Mucosa of gallbladder (tissue), 1 donor: ENCODE measurements at places on chromosomes 5 and 9.

GRCh38 chr5:133348406-133348805 lies 263.9 kb downstream of the FSTL4 start:
- no peak for DNase-seq

- DNase-seq = no peak
These were observed 92.4 kb downstream of the RORB start for GRCh38 chr9:74589576-74589975.

DNA sequence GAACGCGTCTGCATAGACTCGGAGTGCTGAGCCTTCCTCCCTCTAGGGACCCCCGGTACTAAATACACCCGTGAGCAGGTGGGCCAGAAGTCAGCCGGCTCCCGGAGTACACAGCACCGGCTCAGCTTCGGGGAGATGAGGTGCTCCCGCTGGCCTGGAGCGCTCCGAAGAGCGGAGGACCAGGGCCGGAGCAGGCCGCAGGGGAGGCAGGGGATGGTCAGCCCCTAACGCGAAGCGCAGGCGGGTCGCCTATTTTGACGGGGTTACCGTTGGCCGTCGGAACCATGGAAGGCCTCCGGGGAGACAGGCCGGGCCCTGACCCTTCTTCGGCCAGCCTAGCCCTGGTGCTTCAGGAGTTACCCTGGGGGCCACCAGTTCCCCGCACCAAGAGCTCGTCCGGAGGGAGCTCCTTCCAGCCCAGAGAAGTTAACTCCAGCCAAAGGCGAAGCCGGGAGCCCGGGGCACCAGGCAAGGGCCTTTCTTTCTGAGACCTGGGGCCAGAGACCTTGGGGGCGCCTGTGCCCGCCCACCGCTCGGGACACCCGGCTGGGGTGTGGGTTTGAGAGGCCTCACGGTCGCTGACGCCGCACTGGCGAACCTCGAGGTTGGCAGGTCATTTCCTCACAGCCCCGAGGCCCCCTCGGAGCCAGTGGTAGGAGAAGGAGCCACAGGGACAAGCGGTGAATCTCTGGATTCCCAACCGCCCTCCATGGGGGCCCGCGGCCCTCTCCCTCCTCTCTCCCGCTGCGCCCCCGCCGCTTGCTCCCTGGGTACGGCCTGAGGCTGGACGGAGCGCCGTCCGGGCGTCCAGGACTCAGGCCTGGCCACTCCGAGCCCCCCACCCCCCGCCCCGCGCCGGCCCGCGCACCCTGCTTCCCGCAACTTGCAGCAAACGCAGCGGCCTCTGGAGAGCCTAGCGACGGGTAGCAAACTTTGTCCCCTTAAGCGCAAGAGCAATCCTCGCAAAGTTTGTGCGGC lies 3.4 kb upstream of the IRX4 start:
- no peak for DNase-seq

DNA sequence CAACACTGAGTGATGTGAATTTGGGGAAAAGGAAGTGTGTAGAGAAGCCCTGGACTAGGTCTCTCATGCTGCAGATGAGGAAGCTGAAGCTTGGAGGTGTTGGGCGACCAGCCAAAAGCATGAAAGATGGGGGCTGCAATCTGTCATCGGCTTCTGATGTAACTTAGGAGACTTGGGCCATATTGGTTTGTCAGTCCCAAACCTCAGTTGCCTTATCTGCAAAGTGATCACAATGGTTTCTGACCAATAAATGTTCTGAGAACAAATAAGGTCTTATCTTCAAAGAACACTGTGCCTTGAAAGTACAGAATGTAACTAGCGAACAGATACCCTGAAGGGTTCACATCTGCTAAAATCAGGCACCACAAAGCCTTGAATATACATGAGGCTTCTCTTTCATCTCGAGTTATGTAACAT lies 198.4 kb upstream of the NR3C1 start:
- no peak for DNase-seq

DNA sequence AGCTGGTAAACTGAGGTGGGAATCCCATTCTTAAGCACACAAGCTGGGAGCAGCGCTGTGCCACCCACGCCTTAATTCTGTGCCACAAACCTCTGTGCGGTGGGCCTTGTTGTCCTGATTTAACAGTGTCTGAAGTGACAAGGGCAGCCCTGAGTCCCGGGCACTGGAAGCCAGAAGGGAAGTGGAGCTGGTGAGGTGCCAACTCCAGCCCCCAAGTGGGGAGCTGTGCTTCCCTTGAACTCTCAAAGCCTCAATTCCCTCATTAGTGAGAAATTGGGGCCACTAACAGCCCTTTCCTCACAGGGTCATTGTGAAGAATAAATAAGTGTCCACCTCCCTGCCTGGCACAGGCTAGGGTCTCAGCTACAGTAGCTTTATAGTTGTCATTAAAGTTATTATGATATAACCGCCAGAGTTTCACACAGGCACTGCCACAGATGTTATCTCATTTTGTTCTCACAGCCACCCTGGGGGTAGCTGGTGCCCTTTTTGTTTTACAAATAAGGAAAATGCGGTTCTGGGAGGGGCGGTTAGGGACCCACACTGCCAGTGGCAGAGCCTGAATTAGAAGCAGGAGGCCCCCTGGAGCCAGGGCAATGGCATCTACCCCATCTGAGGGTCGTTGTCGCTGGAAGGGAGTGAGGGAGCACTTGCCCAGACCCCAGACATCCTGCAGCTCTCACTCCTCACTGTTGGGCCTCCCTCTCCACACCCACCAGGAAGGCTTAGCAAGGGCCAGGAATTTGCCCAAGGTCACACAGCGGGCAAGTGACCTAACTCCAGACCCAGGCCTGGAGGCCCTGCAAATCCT lies 2.1 kb upstream of the TLX3 start:
- no peak for DNase-seq

GRCh38 chr5:124572971-124573370 lies 173.5 kb downstream of the ZNF608 start:
- DNase-seq = no peak

GRCh38 chr5:137843676-137844299 lies 23.9 kb upstream of the MYOT start:
- DNase-seq = no peak

GRCh38 chr5:58670582-58670981 lies 87.7 kb downstream of the RAB3C start:
- DNase-seq = no peak

DNA sequence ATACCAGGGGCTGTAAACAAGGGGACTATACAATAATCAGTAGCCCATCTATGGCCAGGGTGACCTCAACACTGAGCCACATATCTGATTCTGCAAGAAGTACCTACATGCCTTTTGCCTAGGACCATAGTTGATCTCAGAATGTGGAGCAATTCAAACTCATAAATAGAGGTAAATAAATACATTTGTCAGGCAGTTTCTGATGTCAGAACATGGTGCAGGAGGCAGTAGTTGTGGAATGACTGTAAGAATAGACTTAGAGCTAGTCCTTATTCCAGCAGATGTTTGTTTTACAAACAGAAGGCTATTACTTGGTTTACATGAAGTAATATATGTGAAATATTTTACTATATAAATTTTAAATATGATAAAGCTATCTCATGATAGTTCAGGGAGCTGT lies 330.7 kb upstream of the DAB2 start:
- DNase-seq = no peak

DNA sequence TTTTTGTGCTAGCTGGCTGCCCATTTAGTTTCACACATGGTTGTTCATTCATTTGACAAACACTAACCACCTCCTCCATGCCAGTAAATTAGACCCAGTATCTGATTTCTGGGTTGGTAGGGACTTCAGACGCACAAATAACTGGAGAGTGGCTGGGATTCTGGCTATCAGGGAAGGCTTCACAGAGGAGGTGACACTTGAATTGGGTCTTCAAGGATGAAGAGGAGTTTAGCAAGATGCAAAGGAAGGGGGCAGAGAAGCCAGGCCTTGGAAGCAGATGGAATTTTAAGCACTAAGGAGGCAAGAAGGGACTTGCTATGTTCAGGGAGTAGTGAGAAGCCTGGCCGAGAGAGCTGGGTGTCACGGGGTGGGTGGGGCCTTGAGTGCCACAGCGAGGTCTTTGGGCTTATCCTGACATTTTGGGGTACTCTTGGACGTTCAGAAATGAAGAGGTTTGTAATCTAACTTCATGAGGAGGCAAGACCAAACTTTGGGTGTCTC lies 71.3 kb downstream of the LMX1B start:
- no peak for DNase-seq

GRCh38 chr5:126108470-126108869 lies 314.7 kb upstream of the GRAMD2B start:
- no peak for DNase-seq

DNA sequence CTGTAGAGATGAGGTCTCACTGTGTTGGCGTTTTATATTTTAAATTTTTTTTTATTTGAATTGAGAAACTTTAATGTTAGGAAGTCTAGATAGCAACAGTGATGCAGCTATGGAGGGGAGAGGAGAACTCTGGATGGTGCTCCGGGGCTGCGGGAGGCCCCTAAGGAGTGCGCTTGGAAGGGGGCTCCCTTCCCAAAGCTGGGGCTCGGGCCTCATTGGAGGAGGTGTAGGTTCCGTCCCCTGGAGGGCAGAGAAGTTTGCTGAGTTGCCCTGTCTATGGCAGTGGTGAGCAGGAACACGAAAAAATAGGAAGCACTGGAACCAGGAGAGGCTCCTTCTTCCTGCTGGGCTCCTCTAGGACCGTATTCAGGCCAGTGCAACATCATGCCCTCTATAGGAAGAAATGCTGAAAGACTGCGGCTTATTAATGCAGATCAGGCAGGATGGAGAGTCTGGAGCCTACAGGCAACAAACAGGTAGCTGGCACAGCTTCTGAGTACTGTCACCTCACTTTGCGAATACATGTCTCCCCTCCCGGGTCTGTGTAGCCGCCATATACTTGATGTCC lies 16.1 kb downstream of the AHRR start:
- no peak for DNase-seq

GRCh38 chr5:142801495-142801871 lies 31.3 kb downstream of the ARHGAP26 start:
- no peak for DNase-seq

GRCh38 chr5:1336106-1336561 lies 8.8 kb downstream of the CLPTM1L start:
- DNase-seq = no peak

- no peak for DNase-seq
These were observed 232.4 kb downstream of the ESM1 start for GRCh38 chr5:54753034-54753433.

DNA sequence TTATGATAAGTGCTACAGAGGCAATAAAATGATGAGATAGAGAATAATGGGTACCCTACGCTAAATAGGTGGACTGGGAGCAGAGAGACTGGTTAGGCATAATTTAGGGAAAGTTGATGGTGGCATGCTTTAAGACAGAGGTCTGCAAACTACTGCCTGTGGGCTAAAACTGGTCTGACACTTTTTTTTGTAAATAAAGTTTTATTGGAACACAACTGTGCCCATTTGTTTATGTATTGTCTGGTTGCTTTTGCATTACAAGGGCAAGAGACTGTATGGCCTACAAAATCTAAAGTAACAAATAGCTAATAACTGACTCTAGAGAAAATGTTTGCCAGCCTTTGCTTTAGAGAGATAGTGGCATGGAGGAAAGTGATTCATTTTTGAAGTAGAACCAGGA lies 2.5 kb downstream of the ERCC6L2 start:
- no peak for DNase-seq

DNA sequence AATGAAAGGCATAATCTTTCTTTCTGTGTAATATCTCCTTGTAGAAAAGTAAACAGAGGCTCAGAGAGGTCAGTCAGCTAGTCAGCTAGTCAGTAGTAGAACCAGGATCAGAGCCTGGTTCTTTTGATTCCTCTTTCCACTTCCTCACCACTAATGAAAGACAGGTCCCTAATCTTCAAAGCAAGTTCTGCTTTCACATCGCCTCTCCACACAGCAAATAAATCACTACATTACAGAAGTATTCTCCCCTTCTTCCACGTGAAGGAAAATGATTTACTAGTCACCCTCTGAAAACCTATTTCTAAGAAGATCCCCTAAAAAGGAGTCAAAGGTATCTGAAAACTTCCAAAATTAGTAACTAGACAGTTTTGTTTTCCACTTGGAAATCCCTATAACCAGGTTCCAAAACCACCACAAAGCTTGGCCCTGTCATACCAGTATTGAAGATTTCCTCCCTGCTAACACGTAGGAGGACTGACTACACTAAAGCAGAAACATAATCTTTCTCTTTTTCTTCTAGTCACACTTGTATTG lies 140.5 kb upstream of the TARS1 start:
- DNase-seq = no peak

GRCh38 chr9:136675477-136676296 lies 11.6 kb downstream of the AGPAT2 start:
- DNase-seq = no peak

DNA sequence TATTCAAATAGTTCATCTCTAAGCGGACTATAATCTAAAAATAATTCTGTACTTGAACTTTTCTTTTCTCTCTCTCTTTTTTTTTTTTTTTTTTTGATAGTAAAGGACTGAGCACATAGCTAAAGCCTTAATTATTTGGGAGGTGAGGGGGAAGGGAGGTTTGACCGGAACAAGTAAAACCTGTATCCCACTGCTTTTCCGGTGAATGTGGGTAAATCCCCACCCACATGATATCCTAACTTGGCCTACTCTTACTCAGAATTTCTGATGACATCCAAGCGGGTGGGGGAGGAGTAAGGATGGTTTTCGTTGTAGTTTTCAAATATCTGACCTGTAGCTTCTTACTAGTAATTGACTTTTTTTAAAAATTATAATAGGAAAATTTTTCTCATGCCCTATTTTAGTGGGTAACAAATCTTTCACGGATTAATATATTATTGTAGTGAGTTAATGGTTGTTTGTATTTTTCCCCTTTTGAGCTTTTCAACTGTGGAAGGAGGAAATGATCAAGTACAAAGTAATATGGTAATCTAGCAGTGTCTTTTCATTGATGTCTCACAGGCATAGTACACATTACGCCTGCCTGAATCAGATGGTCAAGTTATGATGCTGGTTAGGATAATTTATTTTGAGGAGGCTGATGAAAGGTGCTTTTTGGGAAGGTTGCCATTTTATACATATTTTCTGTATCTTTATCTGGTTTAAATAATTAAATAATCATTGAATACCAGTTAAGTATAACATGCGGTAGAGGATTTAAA lies 2.2 kb upstream of the ELL2 start:
- DNase-seq = no peak

- no peak for DNase-seq
These were observed 10.3 kb downstream of the PDLIM7 start for GRCh38 chr5:177487144-177487543.

DNA sequence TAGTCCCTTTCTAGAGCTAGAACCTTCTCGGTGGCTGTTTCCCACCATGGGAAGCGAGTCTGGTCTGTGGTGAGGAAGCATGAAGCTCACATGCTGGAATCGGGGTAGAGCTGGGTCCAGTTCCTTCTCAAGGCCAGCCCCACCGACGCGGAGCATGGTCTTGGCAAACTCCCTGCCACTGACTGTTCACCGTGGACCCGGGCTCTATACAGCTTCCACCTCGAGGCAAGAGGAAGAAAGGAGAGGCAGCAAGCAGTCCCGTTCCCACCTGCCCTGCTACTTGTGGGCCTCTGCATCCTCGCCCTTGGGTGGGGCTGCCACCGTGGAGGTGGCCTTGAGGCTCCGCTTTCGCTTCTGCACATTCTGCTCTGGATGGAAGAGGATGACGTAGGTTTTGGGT lies 13.7 kb downstream of the GRM6 start:
- DNase-seq = no peak

DNA sequence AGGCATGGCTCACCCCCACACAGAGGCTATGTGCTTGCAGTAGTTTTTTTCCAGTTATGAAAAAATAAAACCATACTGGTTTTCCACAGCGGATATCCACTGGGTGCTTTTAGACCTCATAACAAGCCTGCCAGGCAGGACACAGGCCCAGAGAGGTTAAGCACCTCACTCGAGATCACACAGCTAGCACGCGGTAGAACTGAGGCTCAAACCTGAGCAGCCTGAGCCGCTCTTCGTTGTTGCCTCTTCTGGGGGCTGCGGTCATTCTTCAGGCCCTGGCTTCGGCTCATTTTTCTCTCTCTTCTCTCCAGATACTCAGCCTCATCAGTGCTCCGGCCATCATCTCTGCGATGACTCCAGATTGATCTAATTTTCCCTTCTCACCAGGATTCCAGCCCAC lies 196.0 kb downstream of the TTLL11 start:
- no peak for DNase-seq
